ENCODE measurements at places on chromosomes 5 and 9.
A peak's percentile ranks its signal among the peaks of the same experiment; 100 is the strongest.

- no peak for DNase-seq
Observed at GRCh38 chr5:151674626-151675610, 11.8 kb downstream of the SPARC start.

DNA sequence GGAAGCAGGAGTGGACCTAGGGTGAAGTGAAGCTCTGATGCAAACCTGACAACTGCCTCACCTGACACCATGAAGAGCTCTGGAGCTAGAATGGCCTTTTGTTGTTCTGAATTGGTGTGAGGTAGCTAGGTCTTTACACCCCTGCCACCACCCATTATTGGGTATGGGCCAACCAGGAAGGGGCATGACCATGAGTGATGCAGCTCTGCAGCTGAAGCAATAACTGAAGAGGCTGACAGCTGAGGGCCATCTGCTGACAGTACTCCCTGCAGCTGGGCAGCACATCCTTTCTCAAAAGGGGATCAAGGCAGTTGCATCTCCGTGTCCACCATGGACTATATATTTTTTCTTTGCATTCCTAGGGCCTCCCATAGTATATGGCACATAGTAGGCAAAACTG lies 87.0 kb upstream of the TLE1 start:
- peak; percentile 11 for DNase-seq

GRCh38 chr9:15299374-15299939 lies 7.6 kb downstream of the TTC39B start:
- DNase-seq: no peak

DNA sequence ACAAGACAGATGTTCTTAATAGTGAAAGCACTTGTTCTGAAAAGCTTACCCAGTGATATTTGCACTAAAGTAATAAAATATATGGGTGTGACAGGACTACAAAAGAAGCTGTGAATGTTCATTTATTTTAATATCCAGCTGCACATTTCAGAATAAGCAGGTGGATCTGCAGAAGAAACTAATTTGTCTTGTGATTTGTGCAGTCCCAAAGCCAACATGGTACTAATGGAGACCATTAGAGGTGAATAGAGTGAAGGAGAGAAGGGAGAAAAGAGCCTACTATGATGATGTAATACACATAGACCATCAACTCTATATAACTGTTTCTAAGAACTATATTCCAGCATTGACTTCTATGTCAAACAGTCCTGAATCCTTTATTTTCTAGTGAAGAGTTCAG lies 362.8 kb downstream of the ISL1 start:
- DNase-seq: peak; percentile 15

GRCh38 chr9:35570709-35571504 lies 34.2 kb upstream of the TESK1 start:
- DNase-seq: no peak

GRCh38 chr9:95343725-95344287 lies 26.3 kb upstream of the FANCC start:
- DNase-seq: no peak

DNA sequence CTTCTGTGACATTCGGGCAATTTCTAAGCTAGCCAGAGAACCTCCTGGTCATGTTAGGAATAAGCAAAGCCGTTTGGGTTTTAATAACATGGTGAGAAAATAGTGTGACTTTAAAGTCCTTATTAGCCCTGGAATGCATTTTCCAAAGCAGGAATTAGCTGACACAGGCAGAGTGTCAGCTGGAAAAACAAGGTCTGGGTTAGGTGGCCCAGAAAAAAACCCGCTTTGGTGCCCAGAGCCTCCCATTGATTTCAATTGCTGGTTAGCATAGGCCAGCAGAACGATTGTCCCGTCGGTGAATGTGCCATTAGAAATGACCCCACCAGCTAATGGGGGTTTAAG lies 62.1 kb upstream of the CPEB4 start:
- no peak for DNase-seq

GRCh38 chr9:32251539-32251938 lies 132.9 kb upstream of the ACO1 start:
- DNase-seq: peak; percentile 78

- DNase-seq: no peak
Observed at GRCh38 chr9:673264-673965, 168.1 kb upstream of the DMRT1 start.

- DNase-seq: no peak
Observed at GRCh38 chr5:51573835-51574234, 190.6 kb downstream of the ISL1 start.

DNA sequence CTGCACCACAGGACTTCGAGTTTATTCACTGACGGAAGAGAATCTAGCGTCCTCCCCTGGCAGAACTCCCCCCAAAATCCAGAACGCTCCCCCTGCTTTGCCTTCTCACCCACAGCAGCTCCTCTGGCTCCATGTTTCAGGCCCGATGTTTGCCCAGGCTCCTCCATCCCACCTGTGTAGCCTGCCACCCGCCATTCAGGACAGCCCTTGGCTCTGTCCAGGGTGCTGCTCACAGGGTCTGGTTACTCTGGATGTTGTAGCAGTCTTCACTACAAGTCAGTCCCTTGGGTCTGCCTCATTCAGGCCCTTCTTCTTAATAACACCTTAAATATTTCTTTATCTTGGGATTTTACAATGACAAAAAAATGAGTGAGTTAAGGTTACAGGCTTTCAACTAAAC lies 41.3 kb upstream of the SV2C start:
- no peak for DNase-seq

DNA sequence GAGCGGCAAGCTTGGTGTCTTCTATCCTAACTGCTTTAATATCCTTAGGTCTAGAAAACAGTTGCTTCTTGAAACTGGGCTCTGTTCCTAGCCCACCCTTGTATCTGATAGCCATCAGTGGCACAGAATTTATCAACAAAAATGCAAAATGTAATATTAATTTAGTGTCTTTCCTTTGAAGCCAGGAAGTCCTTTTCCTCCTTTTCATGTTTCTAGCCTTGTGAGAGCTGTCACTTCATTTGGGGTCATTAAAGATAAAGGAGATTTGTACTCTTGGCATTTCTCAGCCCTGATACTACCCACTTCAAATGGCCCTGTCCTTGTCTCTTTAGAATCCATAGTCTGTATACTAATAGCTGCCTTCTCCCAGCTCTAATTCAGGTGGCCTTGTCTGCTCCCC lies 111.0 kb downstream of the GAS1 start:
- DNase-seq: no peak

DNA sequence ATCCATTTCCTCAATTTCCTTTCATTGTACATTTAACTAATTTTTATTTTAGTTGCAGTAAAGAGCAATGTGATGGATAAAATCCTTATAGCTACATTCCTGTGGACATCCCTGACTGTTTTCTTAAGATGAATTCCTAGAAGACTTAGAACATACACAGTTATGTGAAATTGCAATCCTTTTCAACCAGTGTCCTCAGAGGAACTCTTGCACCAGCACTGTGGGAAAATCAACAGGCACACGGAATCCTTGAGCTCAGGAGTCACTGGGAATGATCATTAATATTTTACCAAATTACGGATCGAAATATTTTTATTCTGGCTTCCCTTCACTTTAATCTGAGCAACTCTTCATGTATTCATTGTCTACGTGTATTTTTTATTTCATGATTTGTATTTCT lies 901.9 kb upstream of the WWC1 start:
- DNase-seq: no peak

GRCh38 chr5:142966121-142966420 lies 195.9 kb downstream of the ARHGAP26 start:
- no peak for DNase-seq

- DNase-seq: peak; percentile 80
Observed at GRCh38 chr9:111661802-111662521, 557 bp downstream of the GNG10 start.

DNA sequence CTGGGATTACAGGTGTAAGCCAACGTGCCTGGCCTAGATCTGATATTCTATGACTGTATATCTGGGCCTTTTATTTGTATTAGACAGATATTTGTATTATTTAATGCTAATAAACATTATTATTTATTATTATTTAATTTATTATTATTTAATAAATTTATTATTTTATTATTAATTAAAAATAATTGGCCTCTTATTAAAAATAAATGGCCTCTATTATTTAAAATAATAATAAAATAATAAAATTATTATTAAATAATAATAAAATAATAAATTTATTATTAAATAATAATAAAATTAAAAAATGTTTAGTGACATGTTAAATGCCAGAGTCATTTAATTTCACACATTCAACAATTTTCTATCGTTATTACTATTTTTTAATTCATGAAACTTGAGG lies 9.8 kb upstream of the COL15A1 start:
- DNase-seq: no peak

GRCh38 chr5:84585218-84585617 lies 200.5 kb upstream of the EDIL3 start:
- DNase-seq: no peak

GRCh38 chr5:96680759-96681470 lies 18.7 kb downstream of the CAST start:
- no peak for DNase-seq

GRCh38 chr9:84711936-84712335 lies 42.4 kb downstream of the NTRK2 start:
- DNase-seq: no peak

- no peak for DNase-seq
Observed at GRCh38 chr9:89274838-89275237, 36.2 kb upstream of the CKS2 start.

- peak; percentile 2 for DNase-seq
Observed at GRCh38 chr9:5626727-5627634, 1.9 kb upstream of the RIC1 start.

DNA sequence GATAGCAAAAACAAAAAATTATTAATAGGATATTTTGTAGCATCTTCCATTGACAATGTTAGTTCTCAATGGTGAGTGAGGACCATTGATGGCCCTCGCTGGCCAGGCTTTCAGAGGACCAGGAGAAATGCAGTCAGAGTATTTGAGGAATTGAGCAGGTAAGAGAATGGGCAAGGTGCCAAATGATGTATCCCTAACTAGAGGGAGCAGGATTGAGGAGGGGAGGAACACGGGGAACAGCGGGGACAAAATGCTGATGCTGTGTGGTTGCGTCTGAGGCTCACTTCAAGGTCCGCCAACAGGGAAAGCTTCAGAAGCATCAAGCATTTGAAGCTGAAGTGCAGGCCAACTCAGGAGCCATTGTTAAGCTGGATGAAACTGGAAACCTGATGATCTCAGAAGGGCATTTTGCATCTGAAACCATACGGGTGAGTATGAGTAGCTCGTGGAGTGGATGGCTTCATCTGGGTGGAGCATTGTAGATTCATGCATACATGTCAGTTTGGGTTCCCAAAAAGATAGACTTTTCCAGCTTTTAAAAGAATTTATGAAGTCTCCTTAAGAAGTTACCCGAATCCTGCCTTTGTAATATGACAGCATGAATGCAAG lies 16.2 kb downstream of the SPTAN1 start:
- DNase-seq: peak; percentile 64

GRCh38 chr9:137459601-137460362 lies 648 bp upstream of the NSMF start:
- DNase-seq: no peak

- DNase-seq: no peak
Observed at GRCh38 chr9:100294806-100295205, 57.9 kb downstream of the TEX10 start.

GRCh38 chr5:40985501-40985900 lies 76.2 kb downstream of the C7 start:
- peak; percentile 57 for DNase-seq

- DNase-seq: no peak
Observed at GRCh38 chr5:171999877-172000276, 6.6 kb downstream of the FBXW11 start.

DNA sequence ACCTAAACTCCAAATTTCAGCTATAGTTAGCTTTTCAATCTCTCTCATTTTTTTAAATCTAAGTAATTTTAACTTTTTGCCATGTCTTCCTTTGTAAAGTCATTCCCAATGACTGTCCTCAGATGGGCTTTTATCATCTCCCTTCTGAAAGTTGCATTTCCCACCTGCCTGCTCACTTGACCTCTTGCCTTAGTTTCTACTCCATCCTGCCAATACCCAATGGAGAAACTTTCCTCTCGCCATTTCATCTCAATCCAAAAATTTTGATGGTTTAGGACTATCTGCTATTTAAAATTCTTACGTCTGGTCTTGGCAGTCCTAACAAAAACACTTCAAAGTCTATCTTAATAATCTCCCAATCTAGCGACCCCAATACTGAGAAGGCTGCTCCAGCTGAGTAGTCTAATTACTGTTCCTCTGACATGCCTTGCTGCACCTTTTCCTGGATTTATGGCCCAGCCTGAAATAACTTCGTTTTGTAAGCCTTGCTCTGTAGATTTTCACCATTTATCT lies 231.3 kb downstream of the PRR16 start:
- no peak for DNase-seq

DNA sequence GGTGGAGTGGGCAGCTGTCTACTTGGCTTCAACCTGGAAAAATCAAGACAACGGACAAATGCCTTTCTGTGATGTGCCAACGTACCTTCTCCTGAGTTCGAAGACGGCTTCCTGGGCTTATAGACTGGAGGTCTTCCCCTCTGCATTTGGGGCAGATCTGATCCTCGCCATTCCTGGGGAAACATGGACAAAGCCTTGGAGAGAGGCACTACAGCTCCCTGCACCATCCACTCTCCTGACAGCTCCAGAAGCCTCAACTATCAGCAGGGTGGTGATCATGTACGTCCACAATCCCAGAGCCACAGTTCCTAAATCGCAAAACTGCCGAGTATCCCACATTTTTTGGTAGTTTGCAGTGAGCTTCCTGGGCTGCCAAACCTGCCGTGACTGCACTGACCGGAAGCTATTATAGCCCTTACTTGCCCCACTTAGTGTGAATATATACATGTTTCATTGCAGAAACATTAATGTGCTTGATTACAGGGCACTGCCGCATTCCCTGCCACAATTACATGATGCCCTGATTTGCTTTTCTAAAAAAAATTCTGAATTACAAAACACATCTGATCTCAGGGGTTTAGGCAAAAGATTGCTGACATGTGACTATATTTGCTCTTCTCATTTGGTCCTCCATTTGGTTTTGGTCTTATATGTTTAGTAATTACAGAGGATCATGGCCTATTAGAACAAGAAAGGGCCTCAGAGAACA lies 2.8 kb downstream of the TRAF1 start:
- DNase-seq: no peak

DNA sequence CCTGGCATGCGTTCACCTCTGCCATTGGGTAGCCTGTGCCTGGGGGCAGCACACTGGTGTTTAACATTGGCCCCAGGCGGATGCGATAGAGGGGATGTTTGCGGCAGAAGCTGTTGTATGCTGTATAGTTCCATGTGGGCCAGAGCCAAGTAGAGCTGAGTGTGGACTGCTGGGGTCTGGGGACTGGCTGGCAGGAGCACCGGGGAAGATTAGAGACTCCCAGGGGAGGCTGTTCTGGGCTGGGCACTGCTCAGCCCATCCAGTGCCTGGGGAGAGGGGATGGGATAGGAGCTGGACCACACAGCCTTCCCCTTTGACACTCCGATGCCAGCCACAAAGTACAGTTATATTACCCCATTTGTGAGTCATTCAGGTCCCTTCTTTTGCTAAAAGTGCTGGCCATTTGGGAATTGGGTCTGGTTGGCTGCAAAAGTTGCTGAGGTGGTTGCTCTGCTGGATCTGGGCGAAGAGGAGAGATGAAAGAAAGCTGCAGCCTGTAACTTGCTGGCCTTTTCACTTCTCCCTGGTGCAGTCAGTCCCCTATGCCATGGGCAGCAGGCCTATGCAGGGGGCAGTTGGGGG lies 73.8 kb downstream of the RGS3 start:
- no peak for DNase-seq

GRCh38 chr9:6045364-6045763 lies 29.9 kb upstream of the RANBP6 start:
- DNase-seq: no peak

GRCh38 chr9:113625486-113625885 lies 162.0 kb downstream of the RGS3 start:
- no peak for DNase-seq

All from NCI-H1417 (cell line).